AG09319 (cell line): ENCODE measurements at places on chromosomes 4 and X.

- DNase-seq, result no peak
These were observed 40.2 kb downstream of the CRMP1 start for GRCh38 chr4:5852523-5853202.

GRCh38 chrX:13198056-13198761 is 121.6 kb downstream of the ATXN3L start:
- no peak for DNase-seq

DNA sequence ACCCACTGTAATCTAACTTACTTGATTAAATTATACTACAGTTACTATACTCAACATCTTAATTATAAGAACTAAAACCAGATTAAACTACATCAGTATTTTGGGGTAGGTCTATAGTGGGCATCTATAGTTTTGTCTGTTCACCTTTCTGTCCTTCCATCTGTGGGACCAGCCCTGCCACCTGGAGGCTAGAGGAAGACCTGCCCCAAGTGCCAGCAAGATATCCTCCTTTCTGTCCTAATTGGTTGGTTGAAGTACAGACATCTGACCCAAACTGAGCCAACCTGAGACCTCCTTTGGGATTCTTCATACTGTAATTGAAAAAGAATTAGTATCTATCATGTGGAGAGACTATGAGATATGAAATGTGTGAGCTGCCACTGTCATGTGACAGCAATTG is 172.2 kb upstream of the TLL1 start:
- DNase-seq, result no peak

DNA sequence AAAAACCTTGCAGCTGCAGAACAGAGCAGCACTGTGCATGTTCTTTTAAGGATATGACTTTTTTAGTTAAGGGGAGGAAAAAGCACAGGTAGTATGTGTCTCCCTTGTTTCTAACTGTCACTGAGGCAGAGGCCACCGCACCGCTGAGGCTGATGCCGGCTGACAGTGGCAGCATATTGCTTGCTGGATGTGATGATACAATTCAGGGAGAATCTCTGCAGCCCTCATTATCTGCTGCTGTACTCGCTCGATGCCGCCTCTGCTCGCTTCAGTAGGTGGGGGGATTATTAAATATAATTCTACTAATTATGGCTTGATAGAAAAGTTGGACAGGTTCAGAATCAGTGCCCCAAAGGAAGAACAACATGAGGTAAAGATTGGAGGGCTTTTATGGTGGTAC is 378.8 kb upstream of the NOCT start:
- no peak for DNase-seq

DNA sequence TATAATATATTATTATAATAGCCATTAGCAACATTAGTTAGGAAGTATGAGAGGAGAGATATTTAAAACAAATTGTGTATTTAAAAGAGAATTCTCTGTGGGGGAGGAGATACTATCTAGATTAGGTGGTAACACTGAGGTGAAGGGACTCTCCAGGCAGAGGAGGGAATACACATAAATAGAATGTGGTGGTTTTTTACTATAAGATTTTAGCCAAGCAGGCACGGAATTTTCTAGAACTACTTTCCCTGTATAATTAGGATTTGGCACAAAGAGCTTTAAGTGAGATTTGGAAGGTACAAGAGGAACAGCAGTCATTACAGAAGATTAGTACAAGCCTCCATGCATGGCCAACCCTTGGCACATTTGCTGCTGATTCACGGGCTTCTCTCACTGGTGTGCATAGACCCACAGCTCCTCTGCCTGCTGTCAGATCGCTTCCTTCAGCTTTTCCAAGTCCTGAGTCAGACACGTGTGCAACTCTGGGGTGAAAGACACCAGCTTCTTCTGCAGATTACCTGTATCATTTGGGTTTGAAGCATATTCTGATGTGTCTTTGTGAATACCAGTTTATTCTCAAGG is 685.5 kb downstream of the KCTD8 start:
- no peak for DNase-seq
